ENCODE measurements at places on chromosomes 16 and 17. TPM values are rescaled to one million over a fixed set of nuclear protein-coding genes. Genes with fewer than 3 reads are reported as not detected.

DNA sequence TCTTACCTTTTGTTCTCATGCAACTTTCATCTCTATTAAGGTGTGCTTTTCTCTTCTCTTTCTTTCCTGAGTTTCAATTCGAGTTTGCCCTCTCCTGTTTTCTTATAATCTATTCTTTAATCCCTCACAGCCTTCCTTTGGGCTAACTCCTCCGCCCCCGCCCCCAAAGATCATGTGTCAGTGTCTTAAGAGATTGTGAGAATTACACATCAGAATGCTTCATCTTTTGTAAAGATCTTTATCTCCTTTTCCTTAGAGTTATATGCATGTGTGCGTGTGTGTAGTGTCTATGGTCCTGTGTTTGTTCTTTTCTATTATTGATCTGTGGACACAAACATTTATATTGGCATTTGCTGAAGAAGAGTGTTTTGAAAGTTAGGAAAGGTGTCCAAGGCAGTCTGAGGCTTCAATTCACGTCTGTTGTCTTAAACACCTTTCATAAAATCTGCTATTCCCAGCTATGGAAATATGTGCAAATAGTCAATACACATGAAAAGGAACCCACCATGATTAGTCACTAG is 6.1 kb upstream of the ALDH3A2 start:
- H3K27ac ChIP-seq, result no peak overlapping the region
- H3K4me3 ChIP-seq, result no peak overlapping the region
- H3K4me1 ChIP-seq, result no peaks in the 10 kb centered on the region
- H3K36me3 ChIP-seq, result no peaks in the 10 kb centered on the region

DNA sequence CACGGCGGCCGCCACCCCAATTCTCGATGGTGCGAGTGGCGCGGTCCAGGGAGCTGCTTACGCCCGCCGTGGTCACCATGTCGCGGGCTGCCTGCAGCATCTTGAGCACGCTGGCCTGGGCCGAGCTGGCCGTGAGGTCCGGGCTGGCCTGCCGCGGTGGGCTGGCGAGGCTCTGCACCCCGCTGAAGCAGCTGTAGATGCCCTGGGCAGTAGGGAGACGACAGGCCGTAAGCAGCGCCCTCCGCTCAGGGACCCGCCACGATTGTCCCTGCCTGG is 16.4 kb downstream of the GRIN2C start:
- H3K27me3 ChIP-seq, result peaks cover 10% of the 10 kb centered on the region
- no peak overlapping the region for H3K4me3 ChIP-seq
- H3K4me1 ChIP-seq, result peaks cover 4% of the 10 kb centered on the region
- H3K36me3 ChIP-seq, result no peaks in the 10 kb centered on the region

- no peaks in the 10 kb centered on the region for H3K4me1 ChIP-seq
- DNase-seq, result no peak
- no peaks in the 10 kb centered on the region for H3K36me3 ChIP-seq
- no peaks in the 10 kb centered on the region for H3K27me3 ChIP-seq
- H3K27ac ChIP-seq, result no peak overlapping the region
- no peak overlapping the region for H3K4me3 ChIP-seq
Observed at GRCh38 chr17:43745541-43745940, 13.1 kb downstream of the SOST start.

- H3K4me3 ChIP-seq, result no peak overlapping the region
- H3K36me3 ChIP-seq, result no peaks in the 10 kb centered on the region
- H3K27ac ChIP-seq, result no peak overlapping the region
- DNase-seq, result peak; percentile 43
- peaks cover 2% of the 10 kb centered on the region for H3K27me3 ChIP-seq
Observed at GRCh38 chr17:6479622-6480302, 35.5 kb downstream of the PIMREG start.

DNA sequence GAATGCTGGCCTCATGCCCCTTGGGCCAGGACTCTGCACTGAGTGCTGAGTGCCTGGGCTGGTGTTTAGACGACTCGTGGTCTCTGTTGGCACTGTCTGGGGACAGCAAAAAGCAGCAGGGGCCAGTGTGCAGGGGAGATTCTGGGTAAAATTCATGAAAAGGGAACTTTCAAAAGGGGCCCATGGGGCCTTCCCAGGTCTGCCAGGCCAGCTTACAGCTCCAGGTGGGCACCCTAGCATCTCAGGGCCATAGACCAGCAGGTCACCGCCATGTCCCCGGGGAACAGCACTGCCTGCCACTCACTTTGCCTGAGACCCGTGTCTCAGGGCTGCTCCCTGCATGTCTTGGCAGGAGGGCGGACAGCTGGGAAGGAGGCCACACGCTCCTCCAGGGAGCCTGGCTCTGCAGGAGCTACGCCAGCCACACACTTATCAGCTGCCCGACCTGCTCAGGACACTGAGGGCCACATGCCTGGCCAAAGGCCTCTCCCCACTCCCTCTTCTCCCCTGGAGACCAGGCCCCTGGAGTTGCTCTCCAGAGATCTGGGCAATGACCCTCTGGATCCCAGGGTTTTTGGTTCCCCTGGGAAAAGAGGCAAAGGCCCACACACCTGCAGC is 8.8 kb upstream of the FASN start:
- H3K27ac ChIP-seq, result no peak overlapping the region
- H3K4me3 ChIP-seq, result no peak overlapping the region
- H3K4me1 ChIP-seq, result peaks cover 28% of the 10 kb centered on the region
- H3K27me3 ChIP-seq, result no peaks in the 10 kb centered on the region
- no peak for DNase-seq
- H3K36me3 ChIP-seq, result no peaks in the 10 kb centered on the region

DNA sequence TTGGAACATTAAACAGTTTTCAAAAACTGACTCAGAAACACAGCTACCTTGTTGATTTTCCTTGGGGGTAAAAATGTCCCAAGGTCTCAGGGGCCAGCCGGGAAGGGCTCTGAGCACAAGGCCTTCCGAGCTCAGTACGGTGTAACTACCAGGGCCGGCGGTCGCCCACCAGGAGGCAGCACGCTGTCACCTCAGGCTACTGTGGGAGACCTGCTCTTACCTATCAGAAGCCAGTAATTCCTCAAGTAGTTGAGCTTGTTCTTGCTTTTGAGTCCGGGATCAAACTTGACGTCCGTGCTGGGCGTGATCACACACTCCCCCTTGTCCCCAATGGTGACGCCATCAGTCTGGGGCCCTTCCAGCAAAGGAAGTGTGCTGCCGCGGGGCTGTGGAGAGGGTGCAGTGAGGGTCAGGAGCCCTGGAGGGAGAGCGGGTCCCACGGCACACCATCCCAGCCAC is 43.4 kb upstream of the ICAM2 start:
- no peak overlapping the region for H3K27ac ChIP-seq
- H3K27me3 ChIP-seq, result no peaks in the 10 kb centered on the region
- H3K4me1 ChIP-seq, result no peaks in the 10 kb centered on the region

DNA sequence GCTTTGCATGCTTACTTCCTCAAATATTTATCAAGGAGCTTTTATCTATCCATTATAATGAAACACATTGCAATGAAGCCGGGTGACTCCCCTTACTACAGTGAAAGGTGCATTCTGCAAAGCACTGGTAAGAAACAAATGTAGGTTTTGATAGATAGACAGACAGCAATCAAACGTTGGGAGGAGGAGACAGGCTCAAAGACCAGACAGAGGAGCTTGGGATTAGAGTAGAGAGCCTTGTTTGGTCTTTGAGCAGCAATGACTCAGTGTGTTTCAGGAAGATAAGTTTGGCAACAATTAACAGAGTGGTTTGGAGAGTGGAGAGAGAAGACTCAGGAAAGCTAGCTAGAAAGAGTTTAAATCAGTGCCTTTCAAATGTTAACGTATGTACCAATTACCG is 68.8 kb downstream of the ZNF18 start:
- no peak overlapping the region for H3K27ac ChIP-seq
- H3K27me3 ChIP-seq, result no peaks in the 10 kb centered on the region
- H3K4me3 ChIP-seq, result no peak overlapping the region

DNA sequence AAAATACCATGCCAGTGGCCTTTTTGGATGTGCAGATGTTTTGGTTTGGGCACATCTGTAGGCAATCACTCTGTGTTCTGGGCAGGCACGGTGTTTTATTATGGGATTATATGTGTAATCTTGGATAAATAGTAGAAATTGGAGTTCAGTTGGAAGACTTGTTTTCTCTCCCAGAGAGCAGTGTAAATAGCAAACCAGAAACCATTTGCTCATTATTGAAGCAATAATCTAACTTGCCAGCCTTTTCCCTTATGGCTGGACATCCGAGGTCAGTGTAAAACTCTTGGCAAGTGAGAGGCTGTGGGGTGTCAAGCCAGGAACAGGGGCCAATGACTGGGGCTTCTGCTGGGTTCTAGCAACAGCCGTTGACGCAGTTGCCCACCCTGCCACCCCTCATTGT is 69.9 kb downstream of the IRX3 start:
- peaks cover 5% of the 10 kb centered on the region for H3K4me1 ChIP-seq
- H3K4me3 ChIP-seq, result no peak overlapping the region
- H3K27me3 ChIP-seq, result peaks cover 33% of the 10 kb centered on the region

DNA sequence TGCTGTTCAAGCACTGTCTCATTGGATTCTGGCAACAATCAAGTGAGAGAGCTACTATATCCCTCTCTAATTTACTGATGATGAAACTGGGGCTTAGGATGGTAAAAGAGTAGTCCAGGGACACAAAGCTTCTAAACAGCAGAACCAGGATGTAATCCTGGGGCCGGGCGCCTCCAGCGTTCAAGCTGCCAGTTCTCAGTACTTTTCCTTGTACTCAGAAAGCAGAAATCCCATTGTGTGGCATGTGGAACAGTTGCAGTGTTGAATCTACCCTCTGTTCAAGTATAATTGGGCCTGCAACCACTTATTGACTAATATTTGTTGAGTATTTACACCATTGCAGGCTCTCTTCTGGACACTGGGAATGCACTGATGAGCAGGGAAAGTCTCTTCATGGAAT is 14.5 kb upstream of the CDH13 start:
- peaks cover 5% of the 10 kb centered on the region for H3K27me3 ChIP-seq
- H3K4me3 ChIP-seq, result no peak overlapping the region
- no peak overlapping the region for H3K27ac ChIP-seq
- no peaks in the 10 kb centered on the region for H3K4me1 ChIP-seq

- no peaks in the 10 kb centered on the region for H3K27me3 ChIP-seq
- peak overlapping the region; percentile 29 for H3K4me3 ChIP-seq
- peaks cover 13% of the 10 kb centered on the region for H3K4me1 ChIP-seq
- peak overlapping the region; percentile 80 for H3K27ac ChIP-seq
Observed at GRCh38 chr17:44110823-44111633, 12.4 kb downstream of the HDAC5 start.

GRCh38 chr16:3004781-3005284 is 7.9 kb upstream of the CLDN9 start:
- no peak for DNase-seq
- peak overlapping the region; percentile 83 for H3K27ac ChIP-seq
- H3K4me3 ChIP-seq, result no peak overlapping the region
- H3K4me1 ChIP-seq, result peaks cover 18% of the 10 kb centered on the region

DNA sequence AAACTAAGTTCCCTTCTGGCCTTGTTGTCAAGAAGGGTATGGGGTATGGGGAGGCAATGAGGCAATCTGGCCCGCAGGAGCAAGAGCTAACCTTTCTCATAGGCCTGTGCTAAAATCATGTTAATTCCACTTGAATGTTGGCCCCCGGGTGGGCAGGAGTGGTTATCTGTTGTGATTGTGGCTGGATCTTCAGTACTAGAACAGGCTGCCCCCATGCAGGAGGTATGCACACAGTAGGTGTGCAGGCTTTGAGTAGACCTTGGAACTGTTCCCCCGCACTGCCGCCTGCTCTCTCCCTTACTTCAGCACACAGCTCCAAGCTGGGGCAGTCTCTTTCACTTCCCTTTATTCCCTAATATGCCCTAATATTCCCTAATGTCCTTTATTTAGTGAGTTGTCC is 52.4 kb upstream of the TANGO6 start:
- H3K4me1 ChIP-seq, result peaks cover 3% of the 10 kb centered on the region
- no peaks in the 10 kb centered on the region for H3K36me3 ChIP-seq
- no peaks in the 10 kb centered on the region for H3K27me3 ChIP-seq
- no peak overlapping the region for H3K4me3 ChIP-seq
- H3K27ac ChIP-seq, result peak overlapping the region; percentile 33

DNA sequence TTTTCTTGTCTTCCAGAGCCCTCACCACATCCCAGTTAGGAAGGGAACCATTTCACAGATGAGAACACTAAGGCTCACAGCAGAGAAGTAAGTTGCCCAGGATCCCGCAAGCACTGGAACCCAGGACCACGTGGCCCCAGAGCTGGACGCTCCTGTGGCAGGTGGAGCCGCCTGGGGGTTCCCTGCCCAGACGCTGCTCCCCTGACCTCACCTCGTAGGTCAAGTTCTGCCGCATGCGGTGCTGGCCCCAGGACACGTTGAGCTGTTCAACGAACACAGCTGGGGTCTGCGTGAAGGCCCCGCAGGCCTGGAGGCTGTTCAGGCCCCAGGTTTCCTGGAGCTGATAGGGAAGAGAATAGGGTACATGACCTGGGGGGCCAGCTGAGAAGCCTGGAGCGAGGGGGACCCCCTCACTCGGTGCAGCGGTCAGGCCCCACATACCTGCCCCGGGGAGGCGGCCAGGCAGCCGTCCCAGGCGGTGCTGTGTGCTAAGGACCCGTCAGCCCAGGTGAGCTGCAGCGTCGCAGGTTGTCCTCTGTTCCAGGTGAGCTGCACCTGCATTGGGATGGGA is 54.1 kb downstream of the RMI2 start:
- H3K27me3 ChIP-seq, result no peaks in the 10 kb centered on the region
- no peaks in the 10 kb centered on the region for H3K4me1 ChIP-seq
- H3K27ac ChIP-seq, result no peak overlapping the region
- DNase-seq, result no peak
- H3K4me3 ChIP-seq, result no peak overlapping the region
- no peaks in the 10 kb centered on the region for H3K36me3 ChIP-seq

GRCh38 chr16:72502594-72503005 is 330.6 kb upstream of the PMFBP1 start:
- no peak overlapping the region for H3K4me3 ChIP-seq
- H3K27me3 ChIP-seq, result no peaks in the 10 kb centered on the region
- no peaks in the 10 kb centered on the region for H3K36me3 ChIP-seq
- no peaks in the 10 kb centered on the region for H3K4me1 ChIP-seq
- H3K27ac ChIP-seq, result no peak overlapping the region

DNA sequence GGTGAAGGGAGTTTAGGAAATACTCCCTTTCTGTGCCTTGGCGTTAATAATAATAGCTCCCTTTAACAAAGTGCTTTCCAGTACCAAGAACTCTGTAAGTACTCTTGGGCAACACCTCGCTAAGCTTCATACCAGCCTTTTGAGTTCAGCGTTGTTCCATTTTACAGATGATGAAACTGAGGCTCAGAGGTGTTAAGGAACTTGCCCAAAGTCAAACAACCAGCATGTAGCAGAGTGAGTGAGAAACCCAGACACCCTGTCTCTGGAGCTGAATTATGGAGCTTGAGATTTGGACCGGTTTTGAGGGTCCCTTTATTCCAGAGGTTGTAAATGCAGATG is 607 bp downstream of the KATNIP start:
- H3K27ac ChIP-seq, result peak overlapping the region; percentile 86
- DNase-seq, result peak; percentile 8
- peaks cover 22% of the 10 kb centered on the region for H3K4me1 ChIP-seq
- H3K27me3 ChIP-seq, result no peaks in the 10 kb centered on the region
- peak overlapping the region; percentile 73 for H3K4me3 ChIP-seq
- H3K36me3 ChIP-seq, result peaks cover 11% of the 10 kb centered on the region

Gene CLDN7
- 171 TPM for total RNA-seq

Gene ACE
- 48.5 TPM for total RNA-seq

Gene FOXL1
- total RNA-seq, result 2.0 TPM

Gene GFAP
- total RNA-seq, result 0.25 TPM
